Endothelial cell of umbilical vein (primary cell): ENCODE measurements at places on chromosomes 2 and 18. TPM values are rescaled to one million over a fixed set of nuclear protein-coding genes. Genes with fewer than 3 reads are reported as not detected.

Gene ACTG2
- not detected in 2 replicates for total RNA-seq

Gene IL1RL1
- 44.0 and 55.1 TPM in 2 replicates for total RNA-seq

Gene GPAT2
- 6.6 and 14.2 TPM in 2 replicates for total RNA-seq

Gene SFT2D3
- 4.4 and 4.7 TPM in 2 replicates for total RNA-seq

Gene SERPINB10
- not detected in 2 replicates for total RNA-seq

Gene LCLAT1
- total RNA-seq = 17.1 and 20.8 TPM in 2 replicates
